ENCODE measurements at places on chromosomes 2 and 18.

DNA sequence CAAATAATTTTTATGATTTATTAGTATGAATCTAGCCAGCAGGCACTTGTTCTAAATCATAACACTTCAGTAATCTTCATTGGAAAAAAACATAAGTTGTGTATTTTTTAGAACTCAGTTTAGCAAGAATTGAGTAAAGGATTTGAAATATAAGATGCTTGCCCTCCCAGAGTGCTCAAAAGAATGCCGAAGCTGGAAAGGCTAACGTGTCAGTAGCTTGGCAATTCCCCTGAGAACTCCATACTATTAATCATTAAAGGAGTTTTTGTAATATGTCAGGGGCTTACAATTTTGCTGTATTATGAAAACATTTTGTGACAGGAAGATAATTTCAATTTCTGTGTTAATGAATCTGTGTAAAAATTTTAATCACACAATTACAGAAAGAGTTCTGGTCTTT is 122.7 kb downstream of the GULP1 start:
- DNase-seq, result no peak

- DNase-seq, result no peak
Observed at GRCh38 chr2:241466230-241466629, 42.2 kb downstream of the STK25 start.

DNA sequence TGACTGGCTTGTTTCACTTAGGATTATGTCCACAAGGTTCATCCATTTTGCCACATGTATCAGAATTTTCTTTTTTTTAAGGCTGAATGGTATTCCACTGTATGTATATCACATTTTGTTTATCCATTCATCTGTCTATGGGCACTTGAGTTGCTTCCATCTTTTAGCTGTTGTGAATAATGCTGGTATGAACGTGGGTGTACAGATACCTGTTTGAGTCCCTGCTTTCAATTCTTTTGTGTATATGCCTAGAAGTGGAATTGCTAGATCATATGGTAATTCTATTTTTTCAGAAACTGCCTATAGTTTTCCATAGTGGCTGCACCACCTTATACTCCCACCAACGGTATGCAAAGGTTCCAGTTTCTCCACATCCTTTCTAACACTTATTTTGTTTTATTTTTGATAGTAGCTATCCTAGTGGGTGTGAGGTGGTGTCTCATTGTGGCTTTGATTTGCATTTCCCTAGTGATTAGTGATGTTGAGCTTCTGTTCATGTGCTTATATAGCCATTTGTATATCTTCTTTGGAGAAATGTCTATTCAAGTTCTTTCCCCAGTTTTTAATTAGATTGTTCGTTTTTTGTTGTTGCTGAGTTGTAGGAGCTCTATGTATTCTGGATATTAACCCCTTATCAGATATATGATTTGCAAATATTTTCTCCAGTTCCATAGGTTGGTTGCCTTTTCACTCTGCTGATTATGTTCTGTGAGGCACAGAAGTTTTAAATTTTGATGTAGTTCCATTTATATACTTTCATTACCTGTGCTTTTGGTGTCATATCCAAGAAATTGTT is 40.7 kb downstream of the TTC39C start:
- DNase-seq, result no peak

DNA sequence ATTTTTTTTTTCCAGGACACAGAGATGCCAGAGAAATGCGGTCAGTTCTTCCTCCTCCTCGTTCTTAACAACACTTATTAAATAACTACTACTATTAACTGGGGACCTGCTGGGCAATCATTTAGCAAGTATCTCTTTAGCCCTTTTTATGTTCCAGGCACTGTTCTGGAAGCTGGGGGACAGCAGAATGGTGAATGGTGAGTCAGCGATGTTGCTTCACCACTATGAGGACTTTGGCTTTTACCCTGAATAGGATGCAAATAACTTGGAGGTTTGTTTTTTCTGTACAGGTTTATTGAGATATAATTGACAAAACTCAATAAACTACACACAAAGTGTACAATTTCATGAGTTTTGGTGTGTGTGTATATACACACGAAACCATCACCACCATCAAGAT is 179.9 kb upstream of the MSH6 start:
- no peak for DNase-seq

DNA sequence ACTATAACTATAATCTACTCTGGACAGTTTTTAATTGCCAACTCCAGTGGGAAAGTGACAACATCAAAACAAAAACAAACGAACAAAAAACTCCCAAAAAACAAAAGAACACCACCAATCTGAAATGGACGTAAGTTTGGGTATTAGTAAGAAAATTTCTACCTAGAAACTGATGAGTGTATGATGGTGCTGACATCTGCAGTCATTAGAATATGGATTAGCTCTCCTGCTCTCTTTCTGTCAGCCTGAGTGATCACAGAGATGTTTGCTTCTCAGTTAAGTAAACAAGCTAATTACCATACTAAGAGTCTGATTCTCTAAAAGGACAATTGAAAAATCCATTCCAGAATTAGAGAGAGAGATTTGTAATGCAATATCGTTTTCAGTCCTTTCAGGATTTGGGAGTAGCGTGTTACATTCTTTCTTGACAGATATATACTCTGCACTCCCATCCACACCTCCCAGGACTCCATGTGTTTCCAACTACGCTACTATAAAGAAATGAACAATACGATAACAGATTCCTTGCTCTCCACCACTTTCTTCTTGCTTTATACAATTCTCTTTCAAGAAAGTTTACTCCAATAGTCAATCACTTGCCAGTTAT is 1347.4 kb upstream of the PIK3C3 start:
- DNase-seq, result no peak

DNA sequence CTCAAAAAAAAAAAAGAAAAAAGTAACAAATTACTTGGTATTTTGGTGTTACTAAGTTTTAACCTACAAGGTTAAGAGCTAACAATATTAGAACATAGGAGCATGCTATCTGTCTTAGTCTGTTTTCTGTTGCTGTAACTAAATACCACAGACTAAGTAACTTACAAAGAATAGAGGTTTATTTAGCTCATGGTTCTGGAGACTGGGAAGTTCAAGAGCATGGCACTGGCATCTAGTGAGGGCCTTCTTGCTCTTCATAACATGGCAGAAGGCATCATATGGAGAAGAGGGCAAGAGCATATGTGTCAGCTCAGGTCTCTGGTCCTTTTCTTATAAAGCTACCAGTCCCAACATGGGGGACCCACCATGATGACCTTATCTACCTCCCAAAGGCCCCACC is 36.5 kb downstream of the SMARCAL1 start:
- no peak for DNase-seq

DNA sequence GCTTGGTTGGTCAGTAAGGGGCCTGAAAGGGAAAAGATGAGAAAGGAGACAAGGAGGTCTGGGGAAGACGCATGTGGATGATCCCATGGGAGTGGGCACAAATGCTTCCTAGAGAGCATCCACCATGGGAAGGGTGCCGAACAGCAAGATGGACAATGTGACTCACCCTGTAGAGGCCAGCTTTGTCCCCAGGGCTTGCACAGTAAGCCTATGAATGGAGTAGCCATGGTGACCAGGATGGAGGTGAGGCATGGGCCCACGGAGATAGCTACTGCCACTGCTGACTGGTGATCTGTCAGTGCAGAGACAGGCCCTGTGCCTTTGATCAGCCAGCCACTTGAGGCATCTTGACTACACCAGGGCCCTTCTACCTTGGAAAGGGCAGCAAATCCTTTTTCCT is 172.6 kb downstream of the HAUS1 start:
- no peak for DNase-seq

- no peak for DNase-seq
Observed at GRCh38 chr2:205056151-205056561, 510.9 kb downstream of the PARD3B start.

- no peak for DNase-seq
Observed at GRCh38 chr2:54226260-54226659, 29.8 kb downstream of the TSPYL6 start.

DNA sequence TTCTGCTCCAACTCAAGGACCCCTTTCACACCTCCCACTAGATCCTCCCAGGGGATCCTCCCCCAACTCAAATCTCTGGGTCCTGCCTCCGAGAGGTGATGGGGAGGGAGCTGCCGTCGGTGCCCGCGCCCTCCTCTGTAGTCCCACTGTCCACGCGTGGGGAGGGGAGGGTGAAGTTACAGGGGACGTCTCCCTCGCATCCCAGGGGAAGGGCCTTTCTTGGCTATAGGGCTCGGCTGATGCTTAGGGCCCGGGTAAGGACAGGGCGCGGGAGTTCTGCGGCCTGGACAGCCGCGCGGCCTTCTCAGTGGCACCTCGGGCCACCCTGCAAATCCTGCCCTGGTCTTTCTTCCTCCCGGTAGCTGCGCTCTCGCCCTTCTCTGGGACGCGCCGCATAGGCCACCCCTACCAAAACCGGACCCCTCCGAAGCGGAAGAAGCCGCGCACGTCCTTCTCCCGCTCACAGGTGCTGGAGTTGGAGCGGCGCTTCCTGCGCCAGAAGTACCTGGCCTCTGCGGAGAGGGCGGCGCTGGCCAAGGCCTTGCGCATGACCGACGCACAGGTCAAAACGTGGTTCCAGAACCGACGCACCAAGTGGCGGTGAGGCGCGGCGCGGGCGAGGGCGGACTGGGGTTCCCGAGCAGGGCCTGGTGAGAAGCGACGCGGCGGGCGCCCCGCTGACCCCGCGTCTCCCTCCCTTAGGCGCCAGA is 1.2 kb downstream of the TLX2 start:
- DNase-seq, result no peak

- DNase-seq, result no peak
Observed at GRCh38 chr2:158495175-158495574, 38.4 kb downstream of the PKP4 start.

DNA sequence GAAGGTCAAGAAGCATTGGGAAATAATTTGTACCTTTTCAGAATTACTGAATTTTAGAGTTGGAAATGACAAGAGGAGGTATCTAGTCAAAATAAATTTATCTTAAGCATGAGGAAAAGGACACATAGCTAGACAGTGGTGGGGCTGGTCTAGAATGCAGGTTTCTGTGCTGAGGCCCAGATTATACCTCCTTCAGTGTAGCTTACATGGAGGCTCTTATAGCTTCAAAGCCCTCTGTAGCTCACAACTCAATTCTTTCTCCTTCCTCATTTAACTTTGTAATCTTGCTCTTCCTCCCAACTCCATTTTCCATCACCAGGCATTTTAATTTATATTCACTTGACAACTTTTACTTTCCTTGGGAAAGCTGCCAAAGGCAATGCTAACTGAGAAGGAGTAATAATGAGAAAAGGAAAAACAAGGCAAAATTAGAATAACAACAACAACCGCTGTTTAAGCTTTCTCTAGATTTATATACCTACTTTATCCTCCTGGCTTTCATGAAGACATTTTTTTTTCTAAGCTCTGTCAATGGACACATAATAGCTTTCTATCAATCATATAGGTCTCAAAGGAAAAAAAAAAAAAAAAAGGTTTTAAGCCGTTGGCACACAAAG is 58.5 kb downstream of the CLHC1 start:
- no peak for DNase-seq

DNA sequence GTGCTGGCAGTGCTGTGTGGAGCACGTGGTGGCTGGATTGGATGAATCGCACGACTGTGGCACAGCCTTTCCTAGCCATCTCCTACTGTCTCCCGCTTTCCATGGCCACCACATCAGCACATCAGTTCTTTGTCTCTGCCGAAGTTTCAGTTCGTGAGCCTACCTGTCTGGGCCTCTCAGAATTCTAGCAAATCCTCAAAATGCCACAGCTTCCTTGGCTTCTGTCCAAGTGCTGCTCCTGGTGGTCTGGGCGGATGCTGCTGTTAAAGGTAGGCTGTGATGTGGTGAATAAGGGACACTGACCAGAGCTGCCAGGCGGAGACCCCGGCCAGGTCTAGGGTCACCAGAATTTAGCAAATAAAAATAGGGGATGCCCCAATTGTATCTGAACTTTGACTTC is 237.4 kb downstream of the LPIN1 start:
- no peak for DNase-seq

DNA sequence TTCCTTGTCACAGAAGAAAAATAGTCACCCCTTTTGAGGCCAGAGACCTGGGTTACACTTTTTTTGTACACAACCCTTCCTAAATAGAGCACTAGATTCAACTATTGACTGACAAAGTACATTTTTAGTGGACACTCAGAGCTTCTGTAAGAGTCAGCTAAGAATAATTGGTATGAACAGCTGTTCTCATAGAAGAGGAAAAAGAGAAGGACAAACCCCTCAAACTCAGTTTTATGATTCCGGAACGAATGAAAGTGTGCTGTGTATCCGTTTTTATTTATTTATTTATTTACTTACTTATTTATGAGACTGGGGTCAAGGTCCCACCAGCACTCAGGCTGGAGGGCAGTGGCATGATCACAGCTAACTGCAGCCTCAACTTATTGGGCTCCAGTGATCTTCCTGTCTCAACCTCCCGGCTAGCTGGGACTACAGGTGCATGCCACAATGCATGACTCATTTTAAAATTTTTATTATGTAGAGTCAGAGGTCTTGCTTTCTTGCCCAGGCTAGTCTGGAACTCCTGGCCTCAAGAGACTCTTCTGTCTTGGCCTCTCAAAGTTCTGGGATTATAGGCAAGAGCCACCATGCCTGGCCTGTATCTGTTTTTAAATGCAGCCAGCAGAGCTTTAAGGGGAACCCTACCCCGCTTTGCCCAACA is 36.0 kb upstream of the FZD5 start:
- no peak for DNase-seq

- no peak for DNase-seq
Observed at GRCh38 chr18:75173125-75173432, 35.9 kb downstream of the PTGR3 start.

GRCh38 chr2:46547223-46548102 is 68.1 kb downstream of the TMEM247 start:
- DNase-seq, result no peak

GRCh38 chr2:84800194-84800805 is 80.6 kb downstream of the TRABD2A start:
- no peak for DNase-seq

GRCh38 chr2:176317199-176317598 is 48.0 kb downstream of the MTX2 start:
- no peak for DNase-seq

GRCh38 chr2:215746226-215746886 is 267.0 kb downstream of the MREG start:
- no peak for DNase-seq

DNA sequence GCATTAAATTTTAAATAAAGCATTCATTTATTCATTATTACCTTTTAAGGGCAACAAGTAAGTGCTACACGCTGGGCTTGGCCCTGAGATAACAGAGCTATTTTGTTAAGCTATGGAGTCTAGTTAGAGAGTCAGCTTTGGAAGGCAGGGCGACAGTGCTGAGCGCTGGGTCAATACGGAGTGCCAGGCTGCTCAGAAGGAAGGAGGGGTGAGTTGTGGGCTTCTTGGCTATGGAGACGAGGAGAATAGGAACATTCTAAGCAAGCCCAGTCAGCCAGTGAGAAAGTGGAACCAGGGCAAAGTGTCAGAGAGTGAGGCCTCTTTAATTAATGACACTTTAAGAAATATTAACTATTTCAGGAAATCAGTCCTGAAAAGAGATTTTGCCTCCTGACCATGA is 288.4 kb downstream of the LRRTM1 start:
- no peak for DNase-seq

GRCh38 chr18:61237529-61237928 is 95.7 kb upstream of the CDH20 start:
- no peak for DNase-seq

GRCh38 chr18:8469544-8470130 is 139.6 kb upstream of the RAB12 start:
- no peak for DNase-seq

GRCh38 chr18:54957996-54958395 is 1.3 kb downstream of the CCDC68 start:
- no peak for DNase-seq
